GDM1 (cell line): ENCODE measurements at places on chromosomes 5 and 9.
A peak's percentile ranks its signal among the peaks of the same experiment; 100 is the strongest.

- no peak for DNase-seq
Measured at GRCh38 chr5:142826093-142826492, 55.9 kb downstream of the ARHGAP26 start.

DNA sequence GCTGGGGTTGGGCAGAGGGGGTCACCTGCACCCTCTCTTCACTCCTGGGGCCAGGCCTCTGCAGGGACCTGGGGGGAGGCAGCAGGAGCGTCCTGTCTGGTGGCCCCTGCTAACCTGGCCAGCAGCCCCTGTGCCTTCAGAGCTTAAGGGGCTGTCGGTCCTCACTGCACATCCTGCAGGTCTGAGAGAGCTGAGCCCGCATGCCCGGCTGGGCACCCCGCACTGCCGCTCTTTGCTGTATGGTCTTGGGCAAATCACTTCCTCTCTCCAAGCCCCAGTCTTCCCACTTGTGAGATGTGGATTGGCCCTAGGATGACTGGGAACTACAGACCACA lies 7.9 kb downstream of the FLT4 start:
- DNase-seq = no peak

DNA sequence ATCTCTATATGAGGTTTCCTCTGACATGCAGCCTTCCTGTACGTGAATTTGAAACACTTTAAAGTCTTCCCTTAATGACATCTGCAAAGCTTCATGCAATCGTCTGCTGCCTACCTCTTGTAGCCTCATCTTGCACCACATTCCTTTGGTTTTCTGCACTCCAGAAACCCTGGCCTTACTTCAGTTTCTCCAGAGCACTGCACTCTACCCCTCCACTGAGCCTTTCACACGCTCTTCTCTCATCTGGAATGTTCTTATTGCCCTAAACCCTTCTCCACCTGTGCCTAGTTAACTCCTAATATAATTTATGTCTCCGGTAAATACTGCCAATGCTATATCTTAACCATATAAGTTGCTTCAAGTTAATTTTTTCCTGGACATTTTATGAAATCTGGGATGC lies 168.8 kb upstream of the SLC27A6 start:
- no peak for DNase-seq

GRCh38 chr9:127907867-127908659 lies 8.7 kb upstream of the ST6GALNAC6 start:
- no peak for DNase-seq

DNA sequence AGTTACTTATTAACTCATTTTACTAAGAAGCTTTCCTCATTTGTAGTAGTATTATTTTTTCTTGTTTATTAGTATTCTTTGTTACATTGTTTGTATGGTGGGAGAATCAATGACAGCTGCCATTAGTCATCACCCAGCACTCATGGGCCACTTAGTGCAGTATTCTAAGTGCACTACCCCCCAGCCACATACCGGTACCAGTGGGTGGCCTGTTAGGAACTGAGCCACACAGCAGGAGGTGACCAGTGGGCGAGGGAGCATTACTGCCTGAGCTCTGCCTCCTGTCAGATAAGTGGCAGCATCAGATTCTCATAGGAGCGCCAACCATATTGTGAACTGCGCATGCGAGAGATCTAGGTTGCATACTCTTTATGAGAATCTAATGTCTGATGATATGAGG lies 24.2 kb upstream of the CAMLG start:
- no peak for DNase-seq

GRCh38 chr5:107100121-107100520 lies 570.6 kb downstream of the EFNA5 start:
- DNase-seq = no peak

- DNase-seq = no peak
Measured at GRCh38 chr9:136624184-136624951, 38.3 kb upstream of the EGFL7 start.

GRCh38 chr5:72673180-72673579 lies 143.3 kb upstream of the TNPO1 start:
- DNase-seq = no peak

- DNase-seq = no peak
Measured at GRCh38 chr5:140828362-140828737, 590 bp downstream of the PCDHA6 start.

- DNase-seq = no peak
Measured at GRCh38 chr9:91275655-91276054, 86.1 kb downstream of the AUH start.

DNA sequence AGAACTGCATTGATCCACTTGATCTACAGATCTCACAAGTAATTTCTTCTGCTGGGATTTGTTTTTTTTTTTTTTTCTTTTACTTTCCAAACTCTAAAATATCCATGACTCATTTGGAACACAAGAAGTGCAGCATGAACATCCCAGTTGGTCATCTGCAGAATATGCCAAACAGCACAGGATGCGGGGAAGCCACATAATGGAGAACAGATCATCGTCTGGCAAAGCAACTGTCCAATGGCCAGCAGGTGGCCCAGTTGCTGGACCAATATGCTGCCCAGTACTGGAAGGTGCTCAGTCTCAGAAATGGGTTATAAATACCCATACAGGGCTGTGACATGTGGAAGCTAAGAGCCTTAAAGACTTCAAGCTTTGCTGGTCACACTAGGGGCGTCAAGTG lies 221.3 kb upstream of the TAS2R1 start:
- no peak for DNase-seq

DNA sequence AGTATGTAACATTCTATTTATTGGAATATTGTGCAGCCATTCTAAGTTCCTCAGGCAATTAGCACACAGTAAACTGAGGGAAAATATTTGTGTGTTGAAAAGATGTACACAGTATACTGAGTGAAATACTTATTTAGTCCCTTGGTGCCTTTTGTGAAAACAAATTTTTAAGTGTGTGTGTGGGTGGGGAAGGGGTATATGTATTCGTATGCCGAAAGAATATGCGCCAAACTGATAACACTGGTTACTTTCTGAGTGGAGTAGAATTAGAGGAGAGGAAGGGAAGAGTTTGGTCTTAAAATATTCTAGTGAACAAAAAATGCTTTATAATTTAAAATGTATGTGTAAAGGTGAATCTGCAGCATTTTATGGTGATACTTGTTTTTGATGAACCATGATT lies 3.1 kb downstream of the DCP2 start:
- DNase-seq = no peak

GRCh38 chr9:97855899-97856298 lies 2.9 kb downstream of the FOXE1 start:
- no peak for DNase-seq

DNA sequence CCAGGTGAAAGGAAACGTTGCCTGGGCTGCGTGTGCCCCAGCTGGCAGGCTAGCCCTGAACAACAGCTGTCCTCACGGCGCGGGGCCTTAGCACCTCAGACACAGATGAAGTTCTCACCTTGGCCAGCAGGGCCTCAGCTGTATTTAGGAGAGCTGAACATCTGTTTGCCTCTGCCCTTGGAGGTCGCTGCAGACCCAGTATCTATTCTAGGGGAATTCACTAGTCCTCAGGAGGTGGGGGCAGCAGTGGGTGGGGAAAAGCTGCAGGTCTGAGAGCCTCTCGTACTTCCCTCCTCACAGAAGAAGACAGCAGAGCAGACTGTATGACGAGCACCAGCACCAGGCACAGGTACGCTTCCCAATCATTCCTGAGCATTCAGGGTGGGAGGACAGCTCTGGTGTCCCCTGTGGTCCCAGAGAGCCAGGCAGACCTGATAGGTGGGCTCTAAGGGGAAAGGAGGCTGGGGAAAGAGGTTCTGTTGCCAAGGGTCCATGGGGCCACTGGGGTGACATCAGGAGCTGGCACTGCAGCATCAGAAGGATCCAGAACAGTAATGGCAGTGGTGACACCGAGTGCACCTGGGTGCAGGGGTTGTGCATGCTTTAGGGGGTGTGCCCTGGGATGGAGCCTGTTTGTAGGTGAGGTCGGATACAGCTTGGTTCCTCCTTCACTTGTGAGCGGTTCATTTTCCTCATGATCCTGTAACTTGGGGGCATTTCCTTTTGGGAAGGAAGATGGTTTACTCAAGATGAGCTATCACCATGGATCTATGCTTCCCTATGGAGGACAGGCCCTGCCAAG lies 13.8 kb downstream of the CD74 start:
- DNase-seq = no peak

GRCh38 chr5:72472666-72473422 lies 34.4 kb downstream of the ZNF366 start:
- peak; percentile 72 for DNase-seq

DNA sequence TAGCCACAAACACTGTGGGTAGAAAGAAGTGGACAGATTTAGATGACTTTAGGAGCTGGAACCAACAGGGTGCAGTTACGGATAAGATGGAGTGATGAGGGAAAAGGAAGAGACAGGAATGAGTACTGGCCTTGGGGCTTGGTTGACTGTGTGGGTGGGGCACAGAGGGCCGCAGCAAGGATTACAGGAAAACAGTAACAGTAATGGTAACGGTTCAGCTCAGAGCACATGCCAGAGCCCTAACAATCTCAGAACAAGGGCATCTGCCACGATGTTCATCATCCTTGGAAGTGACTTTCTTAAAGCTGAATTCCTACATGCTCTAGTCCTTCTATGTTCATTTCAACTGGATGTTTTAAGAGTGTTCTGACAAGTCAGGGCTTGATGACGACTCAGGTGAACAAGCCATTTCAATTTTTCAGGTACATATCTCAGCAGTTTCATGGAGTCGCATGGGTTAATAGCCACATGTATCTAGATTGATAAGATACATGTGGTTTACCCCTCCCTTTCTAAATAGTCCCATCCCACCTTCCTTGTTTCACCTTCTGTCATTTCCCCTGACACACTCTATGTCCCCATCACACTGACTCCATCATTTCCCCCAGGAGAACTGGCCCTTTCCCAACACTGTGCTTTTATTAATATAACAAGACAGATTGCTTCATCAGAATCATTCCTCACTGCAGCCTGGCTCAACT lies 65.0 kb downstream of the CEMIP2 start:
- no peak for DNase-seq

DNA sequence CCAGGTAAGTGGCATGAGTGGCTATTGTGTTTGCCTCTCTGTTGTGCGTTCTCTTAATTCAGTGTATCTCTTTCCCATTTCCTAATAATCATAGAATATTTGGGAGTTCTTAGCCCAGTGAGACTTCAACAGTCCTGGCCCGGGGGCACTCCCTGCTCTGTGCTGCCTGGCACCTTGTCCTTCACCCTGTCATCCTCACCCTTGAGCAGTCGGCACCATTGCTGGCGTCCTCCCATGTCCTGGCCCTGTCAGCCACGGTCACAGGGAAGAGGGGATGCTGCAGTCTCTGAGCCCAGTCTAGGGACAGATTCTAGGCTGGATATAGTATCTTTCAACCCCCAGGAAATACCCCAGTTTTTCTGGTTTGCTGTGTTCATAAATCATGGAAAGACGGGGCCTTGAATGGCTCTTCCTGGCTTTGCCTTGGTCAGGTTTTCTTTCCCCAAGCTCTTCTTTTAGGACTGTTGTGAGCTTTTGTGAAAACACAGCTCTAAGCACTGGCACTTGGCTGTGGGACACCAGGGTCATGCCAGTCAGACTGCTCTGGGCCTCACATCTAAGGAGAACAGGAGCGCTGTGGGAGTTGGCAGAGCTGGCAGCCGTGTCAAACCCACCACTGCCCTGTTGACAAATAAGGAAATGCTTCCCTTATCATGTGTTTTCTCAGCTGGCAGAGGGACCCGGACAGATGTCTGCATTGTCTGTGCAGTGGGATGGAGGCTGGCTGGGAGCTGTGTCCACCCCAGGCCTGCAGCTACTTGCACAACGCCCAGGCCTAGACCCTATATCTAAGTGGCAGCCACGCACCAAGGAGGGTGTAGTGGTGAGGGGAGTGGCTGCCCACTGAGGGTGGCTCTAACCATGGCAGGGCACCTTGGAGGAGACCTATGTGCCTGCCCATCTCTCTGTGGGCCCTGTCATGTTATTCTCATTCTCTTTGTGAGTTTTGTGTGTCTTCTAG lies 378.6 kb downstream of the ICE1 start:
- no peak for DNase-seq

- no peak for DNase-seq
Measured at GRCh38 chr5:150045549-150045948, 40.8 kb downstream of the CSF1R start.

DNA sequence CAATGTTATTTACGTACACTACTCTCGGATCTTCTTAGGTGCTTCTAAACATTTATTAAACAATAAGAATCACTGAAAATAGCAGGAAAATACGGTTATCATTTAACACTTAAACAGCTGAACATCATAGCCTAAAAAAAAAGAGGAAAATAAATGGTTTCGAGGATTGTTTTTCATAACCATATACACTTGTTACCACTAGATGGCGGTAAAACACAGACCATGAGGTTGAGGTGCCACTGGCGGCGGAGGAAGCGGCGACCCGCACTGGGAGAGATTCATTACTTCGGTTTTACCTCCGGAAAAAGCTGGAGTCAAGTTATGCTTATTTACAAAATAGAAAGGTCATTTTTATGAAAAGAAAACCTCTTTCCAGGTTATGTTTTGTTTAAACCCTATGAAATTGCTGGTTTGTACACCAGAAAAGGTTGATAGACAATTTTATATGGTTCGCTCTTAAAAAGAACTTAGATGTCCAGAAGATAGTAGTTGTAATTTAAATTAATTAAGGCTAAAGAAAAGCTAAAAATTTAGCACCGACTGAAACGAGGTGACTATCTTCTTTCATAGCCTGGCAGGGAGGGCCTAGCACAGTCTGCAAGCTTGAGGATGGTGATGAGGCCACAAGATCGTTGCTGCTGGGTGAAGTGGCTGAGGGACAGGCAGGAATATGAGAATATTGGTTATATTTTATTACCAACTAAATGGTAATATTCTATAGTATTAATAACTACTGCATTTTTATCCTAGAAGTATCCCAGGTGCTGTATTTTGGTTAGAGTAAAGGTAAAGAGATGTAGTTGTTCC lies 605.7 kb downstream of the RAB3C start:
- DNase-seq = peak; percentile 53

DNA sequence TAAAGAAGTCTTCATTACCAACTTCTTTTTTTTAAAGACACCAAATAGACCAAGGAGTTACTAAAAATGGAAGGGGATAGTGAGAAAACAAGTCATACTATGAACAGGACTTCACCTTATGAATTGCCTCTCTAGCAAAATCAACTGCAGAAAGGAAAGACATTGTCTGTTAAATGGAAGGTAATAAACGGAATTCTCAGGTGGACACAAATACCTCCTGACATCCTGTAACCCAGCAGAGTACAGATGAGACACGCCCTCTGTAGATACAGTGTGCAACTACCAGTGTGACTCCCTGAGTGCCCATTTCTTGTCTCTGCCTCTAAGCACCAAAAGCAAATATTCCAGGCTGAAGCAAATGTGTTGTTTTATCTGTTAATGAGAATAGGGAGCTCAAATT lies 12.2 kb upstream of the PLPP1 start:
- no peak for DNase-seq
